Gastroesophageal sphincter (tissue), 4 donors: ENCODE measurements at places on chromosomes 7 and 10.
A peak's percentile ranks its signal among the peaks of the same experiment; 100 is the strongest.

GRCh38 chr7:100626530-100627237, 14.3 kb downstream of the MOSPD3 start:
- peak; percentile 95 for ATAC-seq

- no peak for ATAC-seq
Observed at GRCh38 chr10:101097881-101098280, 33.2 kb upstream of the TLX1 start.

DNA sequence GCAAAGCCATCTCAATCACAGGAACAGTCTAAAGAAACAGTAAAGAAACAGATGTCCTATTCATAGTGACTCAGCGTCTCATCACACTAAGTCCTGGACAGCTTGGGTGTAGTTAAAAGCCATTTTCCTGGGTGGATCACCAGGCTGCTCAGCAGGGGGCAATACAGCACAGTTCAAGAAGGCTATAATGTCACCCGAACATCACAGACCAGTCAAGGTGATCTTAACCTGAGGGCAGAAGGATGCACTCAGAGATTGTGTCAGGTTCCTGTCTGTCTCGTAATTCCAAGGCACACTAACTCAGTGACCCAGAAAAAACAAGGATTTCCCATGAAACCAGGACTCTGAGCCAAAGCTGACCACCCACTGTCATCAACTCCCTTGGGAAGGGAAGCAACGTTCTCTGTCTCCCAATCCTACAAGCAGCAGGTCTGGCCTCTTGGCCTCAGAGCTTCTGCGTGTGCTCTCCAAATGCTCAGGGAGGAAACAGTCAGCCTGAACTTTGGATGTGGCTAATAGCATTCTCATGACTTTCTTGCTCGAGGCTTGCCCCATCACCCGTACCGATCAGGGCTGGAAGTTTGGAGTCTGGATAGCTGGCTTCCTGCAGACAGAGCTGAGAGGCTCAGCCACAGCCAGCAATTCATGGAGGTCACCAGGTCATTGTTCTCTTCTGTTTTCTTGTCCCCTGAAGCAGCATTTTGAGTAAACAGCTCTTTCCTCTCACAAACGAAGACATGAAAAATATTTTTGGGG, 90.4 kb upstream of the FAM171A1 start:
- peak; percentile 46 for ATAC-seq

DNA sequence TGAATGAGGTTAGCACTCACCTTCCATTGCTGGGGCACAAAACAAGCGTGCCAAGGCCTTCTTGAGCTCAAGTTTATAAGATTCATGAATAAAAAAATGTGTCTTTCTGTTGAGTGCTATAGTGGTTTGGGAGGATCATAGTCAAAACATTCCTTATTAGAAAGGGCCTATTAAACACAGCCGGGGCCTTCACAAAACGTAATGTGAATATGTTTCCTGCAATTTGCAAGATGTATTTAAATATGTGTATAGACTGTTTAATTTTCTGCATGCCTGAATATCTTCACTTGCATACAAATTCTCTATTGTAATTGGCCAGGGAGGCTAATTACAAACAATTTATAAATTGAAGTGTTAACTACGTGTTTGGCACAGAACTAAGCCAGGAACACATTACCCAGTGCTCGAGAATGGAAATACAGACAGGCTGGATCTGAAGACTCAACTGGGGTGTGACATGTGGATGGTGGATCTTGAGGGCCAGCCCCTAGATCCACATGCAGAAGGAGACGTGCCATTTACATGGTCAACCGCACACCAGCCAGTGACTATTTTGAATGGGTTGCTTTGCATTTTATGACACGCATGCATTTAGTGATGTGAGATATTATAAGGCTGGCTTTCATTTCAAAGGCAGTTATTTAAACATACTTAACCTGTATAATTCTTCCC, 31.3 kb downstream of the LYZL2 start:
- ATAC-seq = no peak

DNA sequence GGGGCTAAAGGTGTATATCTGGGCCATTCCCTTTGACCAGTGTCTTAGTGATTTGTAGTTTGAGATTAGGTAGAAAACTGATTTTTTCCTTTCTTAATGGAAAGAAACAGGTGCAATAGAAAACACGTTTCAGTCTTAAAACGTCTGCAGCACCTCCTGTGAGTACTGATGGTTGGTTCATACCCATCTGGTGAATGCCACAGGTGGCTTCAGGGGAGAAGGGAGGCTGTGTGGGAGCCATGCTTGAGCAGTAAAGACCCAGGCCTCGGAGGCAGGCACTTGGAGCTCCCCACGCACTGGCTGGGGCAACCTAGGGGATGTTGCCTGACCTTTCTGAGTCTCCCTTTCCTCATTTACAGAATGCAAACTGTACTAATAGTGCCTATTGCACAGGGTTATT, 171.5 kb upstream of the GRB10 start:
- ATAC-seq = no peak

DNA sequence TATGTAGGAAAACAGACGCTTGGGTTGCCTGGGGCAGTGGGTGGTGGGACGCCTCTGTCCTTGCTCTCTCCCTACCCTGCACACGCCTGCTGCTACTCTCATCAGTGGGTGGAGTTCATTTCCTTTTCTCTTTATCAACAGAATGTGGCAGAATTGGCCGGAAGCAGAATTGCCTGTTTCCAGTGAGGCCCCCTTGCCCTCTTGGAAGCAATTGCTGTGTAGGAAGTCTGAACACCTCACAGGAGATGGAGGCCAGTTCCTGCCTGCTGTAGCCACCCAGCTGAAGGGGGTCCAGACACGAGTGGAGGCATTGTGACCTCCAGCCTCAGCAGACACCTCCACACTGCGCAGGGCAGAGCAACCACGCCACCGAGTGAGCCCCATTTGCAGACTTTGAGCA, 331.6 kb upstream of the ZNF32 start:
- ATAC-seq = peak; percentile 48

- no peak for ATAC-seq
Observed at GRCh38 chr10:127426746-127427145, 122.4 kb upstream of the NPS start.

- ATAC-seq = no peak
Observed at GRCh38 chr10:79342295-79342761, 4.9 kb upstream of the PPIF start.
